ENCODE measurements at places on chromosomes 7 and 10. TPM values are rescaled to one million over a fixed set of nuclear protein-coding genes. Genes with fewer than 3 reads are reported as not detected.

GRCh38 chr7:55177068-55177530 is 158.3 kb downstream of the EGFR start:
- DNase-seq: no peak

GIMAP6 gene
- total RNA-seq: 7.4 TPM

CADPS2 gene
- 9.0 TPM for total RNA-seq

DNA sequence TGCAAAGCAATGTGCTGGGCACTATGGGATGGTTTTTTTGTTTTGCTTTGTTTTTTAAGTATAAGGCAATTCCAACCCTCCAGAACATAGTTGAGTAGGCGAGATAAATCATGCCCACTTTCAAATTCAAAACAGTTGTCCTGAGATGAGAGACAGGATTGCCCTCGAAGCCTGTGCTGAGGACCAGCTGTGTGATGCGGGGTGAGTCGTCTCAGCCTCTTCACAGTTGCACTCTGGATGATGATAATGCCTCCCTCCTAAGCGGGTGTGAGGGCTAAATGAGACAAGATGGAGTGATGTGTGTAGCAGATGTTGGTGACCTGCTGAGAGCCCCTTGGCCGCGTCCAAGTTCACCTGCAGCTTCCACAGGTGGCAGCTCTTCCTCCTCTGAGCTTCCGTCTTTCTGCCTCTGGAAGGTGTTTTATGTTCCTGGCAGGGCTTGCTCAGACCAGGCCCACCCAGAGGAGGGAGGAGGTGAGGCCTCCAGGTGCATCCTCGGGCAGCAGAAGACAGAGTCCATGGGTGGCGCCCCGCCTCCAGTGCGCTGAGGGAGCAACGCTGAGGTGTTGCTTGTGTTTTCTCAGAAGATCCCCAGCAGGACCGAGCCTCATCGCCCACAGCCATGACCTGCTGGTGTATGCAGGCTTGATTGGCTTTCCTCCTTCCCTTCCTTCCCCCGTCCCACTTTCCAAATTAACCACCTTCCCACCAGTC is 30.6 kb downstream of the ECHDC3 start:
- DNase-seq: no peak

- no peak for DNase-seq
Observed at GRCh38 chr7:7869036-7869435, 99.6 kb upstream of the GLCCI1 start.

GRCh38 chr10:124697443-124697836 is 46.7 kb downstream of the FAM53B start:
- no peak for DNase-seq

DNA sequence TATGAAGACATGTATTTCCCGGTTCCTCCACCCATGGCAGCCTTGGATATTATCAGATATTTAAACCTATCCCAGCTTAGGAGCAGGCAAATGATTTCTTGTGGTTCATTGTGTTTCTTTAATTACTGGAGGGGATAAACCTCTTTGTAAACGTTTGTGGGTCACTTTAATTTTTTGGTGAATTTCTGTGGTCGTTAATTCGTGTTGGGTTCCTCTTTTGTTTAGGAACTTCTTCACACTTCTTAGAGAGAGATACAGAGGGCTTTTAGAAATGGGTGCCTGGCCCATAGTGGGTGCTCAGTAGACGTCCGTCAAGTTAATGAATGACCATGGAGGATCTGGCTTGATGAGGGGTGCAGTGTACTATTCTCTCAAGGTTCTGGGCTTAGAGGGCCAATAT is 27.2 kb upstream of the NUB1 start:
- DNase-seq: no peak

GRCh38 chr10:42646687-42647640 is 8.6 kb upstream of the ZNF33B start:
- DNase-seq: no peak

- DNase-seq: no peak
Observed at GRCh38 chr10:70760271-70760787, 24.8 kb downstream of the TBATA start.

DNA sequence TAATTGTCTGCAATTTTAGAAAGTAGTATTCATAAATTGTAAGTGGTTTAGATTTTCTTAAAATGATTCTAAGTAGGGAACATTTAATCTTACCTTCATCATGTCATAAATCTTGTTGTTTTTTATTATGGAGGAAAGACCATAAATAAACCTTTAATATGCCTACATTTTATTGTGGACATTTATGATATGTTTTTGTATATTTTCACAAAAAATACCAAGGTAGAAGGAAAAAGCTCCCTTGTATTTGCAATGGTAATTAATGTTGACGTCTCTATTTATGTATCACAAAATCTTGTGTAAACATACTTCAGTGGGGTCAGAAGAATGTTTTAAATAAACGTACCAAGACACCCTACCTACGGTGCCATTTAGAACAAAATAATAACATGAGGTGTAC is 155.7 kb upstream of the FAM171A1 start:
- no peak for DNase-seq

DNA sequence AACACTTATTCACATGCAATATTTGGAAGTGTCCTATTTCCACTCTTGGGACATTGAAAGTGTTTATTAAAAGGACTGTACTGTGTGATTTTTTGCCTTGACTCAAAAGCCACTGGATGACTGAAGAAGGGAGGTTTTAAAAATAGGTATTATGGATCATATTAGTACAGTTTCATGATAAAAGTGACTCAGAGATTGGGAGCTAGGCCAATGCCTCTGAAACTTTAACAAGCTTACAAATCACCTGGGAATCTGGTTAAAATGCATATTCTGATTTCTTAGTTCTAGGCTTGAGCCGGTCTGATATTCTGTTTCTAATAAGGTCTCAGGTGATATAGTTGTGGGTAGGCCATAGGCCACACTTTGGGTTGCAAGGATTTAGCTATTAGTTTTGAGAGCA is 191.2 kb downstream of the PLXDC2 start:
- no peak for DNase-seq

- no peak for DNase-seq
Observed at GRCh38 chr10:26407406-26407969, 30.7 kb upstream of the APBB1IP start.

GARIN1A gene
- total RNA-seq: 0.48 TPM

DNA sequence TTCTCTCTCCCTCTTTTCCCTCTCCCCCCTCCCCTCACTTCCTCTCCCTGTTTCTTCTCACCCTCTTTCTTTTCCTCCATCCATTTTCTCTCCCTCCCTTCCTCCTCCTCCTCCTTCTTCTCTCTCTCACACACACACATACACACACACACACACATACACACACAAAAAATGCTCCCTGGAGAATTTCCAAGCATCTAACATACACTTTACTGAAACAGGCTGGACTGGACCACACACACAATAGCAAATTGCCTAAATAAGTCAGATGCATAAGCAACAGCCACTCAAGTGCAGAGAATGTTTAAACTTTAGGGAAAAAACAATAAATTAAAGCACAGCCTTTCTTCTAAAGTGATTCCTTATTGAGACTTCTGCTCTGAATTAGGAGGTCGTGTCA is 267.7 kb downstream of the FGFR2 start:
- no peak for DNase-seq

DNA sequence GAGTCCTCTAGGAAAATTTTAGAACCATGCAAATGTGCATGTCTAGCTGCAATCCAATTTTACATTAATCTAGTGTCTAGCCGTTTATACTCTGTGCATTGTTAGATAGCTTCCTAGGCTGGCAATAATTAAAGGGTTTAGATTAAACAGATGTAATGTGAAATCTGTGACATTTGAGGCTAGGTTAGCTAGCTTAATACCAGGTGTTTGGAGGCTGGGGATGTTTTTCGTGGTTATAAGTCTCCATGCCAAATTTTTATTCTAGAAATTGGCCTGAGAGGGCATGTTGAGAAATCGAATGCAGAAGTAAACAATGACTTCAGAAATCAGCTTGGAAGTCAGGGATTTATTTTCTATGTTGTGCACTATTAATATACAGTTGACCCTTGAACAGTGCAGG is 94.2 kb downstream of the ST7 start:
- DNase-seq: no peak

- no peak for DNase-seq
Observed at GRCh38 chr10:46225597-46225996, 61.2 kb upstream of the ANTXRL start.

- no peak for DNase-seq
Observed at GRCh38 chr7:79497728-79498127, 44.3 kb upstream of the MAGI2 start.

ANKRD2 gene
- total RNA-seq: not detected

RTKN2 gene
- not detected for total RNA-seq

DNA sequence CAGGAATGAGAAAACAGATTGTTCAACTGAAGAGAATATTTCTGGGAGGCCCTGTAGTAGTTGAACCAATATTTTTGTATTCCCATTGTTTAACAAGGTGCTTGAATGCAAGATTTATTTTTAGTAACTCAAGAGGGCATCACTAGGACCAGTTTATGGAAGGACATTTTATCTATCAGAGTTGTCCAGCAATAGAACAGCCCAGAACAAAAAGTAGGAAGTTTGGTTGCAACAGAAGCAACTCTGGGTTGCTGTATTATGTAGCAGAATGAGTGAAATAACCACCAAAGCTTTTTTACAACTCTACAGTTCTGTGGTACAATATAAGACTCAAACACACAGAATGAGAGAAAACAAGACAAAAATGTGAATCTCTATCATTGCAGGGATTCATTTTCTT is 34.7 kb downstream of the CPED1 start:
- no peak for DNase-seq

- DNase-seq: no peak
Observed at GRCh38 chr7:7772397-7772821, 54.0 kb upstream of the RPA3 start.

ZNF273 gene
- total RNA-seq: 5.6 TPM

GRCh38 chr7:56019501-56019900 is 31.7 kb downstream of the PSPH start:
- DNase-seq: peak; percentile 16

DNA sequence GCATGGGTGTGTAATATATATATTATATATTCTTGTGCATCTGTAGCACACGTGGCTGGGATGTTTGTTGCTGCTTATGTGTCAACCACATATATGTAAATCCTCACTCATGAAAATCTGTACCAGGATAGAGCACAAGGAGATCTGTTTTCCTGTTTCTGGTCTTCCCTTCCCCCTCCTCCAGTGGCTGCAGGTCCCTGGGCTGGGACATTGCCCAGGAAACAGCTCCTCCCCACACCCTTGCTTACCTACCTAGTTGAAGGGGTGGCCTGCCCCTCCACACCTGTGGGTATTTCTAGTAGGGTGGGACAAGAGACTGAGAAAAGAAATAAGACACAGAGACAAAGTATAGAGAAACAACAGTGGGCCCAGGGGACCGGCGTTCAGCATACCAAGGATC is 2.2 kb downstream of the SFXN3 start:
- no peak for DNase-seq

- DNase-seq: no peak
Observed at GRCh38 chr7:69177941-69178494, 420.3 kb upstream of the AUTS2 start.

GRCh38 chr7:149859369-149859768 is 14.4 kb upstream of the ATP6V0E2 start:
- DNase-seq: no peak

TEX36 gene
- total RNA-seq: not detected

RAB19 gene
- 20.0 TPM for total RNA-seq

NKX2-3 gene
- total RNA-seq: 10.1 TPM

VAX1 gene
- total RNA-seq: not detected

DNA sequence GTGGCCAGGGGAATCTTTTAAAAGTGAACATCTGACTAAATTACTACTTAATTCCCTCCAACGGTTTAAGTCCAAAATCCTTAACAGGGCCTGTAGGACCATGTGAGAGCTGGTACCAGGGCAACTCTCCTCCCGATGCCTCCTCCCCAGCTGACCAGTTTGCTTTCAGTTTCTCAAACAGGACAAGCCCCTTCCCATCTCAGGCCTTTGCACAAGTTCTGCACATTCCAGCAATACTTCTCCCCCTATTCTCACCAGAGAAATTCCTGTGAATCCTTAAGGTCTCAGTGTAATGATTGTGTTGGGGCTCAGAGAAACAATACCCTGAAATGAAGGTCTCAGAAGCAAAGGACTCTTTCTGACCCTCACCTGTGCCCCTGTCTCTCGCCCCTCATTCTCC is 8.0 kb upstream of the CALHM1 start:
- DNase-seq: no peak

NSMCE4A gene
- total RNA-seq: 79.3 TPM

DNA sequence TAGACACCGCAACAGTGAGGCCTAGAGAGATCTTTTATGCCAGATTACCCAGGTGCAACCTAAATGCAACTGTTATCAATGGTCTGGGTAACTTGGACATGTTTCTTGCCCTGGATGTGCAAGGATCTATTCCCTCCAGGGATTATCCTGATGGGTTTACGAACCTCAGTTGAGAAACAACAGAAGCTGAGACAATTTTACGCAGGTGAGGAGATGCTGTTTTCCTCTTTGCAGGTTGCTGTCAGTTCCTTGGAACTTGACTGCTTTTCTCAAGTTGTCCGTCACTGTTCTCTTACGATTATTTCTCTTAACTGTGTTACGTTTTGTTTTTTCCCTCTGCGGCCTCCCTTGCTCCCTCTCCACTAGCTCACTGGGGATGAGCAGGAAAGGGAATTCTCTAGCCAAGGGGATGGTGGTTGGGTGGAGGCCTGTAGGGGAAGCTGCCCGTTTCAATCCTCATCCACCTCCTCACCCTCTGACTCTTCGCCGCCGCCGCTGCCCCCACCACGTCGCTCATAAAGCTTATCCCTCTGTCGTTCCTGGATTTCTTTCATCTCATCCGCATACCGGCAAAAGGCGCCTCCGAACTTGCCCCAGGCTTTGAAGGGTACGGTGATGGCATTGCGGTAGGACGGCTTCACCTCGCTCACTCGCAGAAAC is 1.2 kb downstream of the PURB start:
- peak; percentile 11 for DNase-seq

SCRN1 gene
- 16.7 TPM for total RNA-seq

DNA sequence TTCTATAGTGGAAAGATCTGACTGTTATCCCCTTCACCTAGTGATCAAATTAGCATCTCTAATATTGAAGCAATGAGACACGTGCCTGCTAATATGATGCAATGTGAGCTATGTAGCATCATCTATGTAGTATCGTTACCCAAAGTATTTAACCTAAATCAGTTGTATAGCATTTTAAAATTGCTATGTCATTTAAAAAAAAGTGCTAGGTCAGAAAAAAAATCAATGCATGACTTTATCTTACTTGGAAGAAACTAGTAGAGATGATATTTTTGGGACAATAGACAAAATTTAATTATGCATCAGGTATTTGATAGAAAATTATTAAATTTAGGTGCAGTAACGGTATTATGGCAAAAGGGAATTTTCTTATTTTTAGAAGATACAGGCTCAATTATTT is 157.3 kb downstream of the CCDC71L start:
- no peak for DNase-seq

HOXA6 gene
- total RNA-seq: 27.8 TPM

DNA sequence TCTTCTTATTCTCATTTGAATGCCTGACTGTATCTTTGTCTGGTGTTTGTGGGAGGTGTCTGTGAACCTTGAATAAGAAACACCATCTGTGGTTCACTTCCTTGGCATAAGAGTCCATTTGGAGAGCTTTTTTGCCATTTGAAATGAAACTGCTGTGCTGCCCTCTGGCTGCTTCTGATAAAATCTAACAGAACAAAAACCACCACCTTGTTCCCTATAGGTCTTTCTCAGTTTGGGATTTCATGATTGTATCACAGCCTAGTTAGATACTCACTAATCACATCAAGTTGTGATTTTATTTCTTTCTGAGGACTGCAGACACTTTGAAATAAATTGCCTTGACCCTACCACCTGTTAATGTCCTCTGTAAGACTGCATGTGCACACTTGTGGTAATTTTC is 102.7 kb upstream of the FAM13C start:
- no peak for DNase-seq

- no peak for DNase-seq
Observed at GRCh38 chr7:490461-491291, 29.0 kb downstream of the PDGFA start.
